CD4-positive, alpha-beta T cell treated with Interleukin-1 beta for 1 hour (primary cell): ENCODE measurements at places on chromosomes 5 and 9.

- DNase-seq = peak; percentile 12
These were observed 13.1 kb upstream of the HSD17B4 start for GRCh38 chr5:119439140-119439631.

DNA sequence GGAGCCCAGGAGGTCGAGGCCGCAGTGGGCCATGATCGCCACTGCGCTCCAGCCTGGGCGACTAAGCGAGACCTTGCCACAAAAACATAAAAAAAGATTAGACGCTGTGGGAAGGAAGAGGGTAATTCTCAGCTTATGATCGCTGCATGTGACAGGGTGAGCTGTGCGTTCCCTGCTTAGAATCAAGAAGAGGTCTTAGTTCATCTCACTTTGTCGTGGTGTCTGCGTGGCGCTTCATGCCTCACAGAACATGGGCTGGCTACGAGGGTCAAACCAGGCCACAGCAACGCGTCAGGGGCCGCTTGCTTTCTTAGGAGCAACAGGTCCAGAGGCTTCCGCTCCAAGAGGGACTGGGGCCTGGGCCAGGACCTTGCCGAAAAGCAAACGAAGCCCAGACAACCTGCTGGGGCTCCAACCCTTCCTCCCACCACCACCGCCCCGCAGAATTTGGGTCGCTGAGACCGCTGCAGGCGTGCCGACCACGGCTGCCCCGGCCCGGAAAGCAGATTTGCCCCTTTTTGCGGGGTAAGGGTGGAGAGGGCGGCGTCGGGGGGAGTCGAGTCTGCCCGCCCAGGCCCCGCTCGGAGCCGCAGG, 10.0 kb upstream of the GRIN1 start:
- DNase-seq = no peak

DNA sequence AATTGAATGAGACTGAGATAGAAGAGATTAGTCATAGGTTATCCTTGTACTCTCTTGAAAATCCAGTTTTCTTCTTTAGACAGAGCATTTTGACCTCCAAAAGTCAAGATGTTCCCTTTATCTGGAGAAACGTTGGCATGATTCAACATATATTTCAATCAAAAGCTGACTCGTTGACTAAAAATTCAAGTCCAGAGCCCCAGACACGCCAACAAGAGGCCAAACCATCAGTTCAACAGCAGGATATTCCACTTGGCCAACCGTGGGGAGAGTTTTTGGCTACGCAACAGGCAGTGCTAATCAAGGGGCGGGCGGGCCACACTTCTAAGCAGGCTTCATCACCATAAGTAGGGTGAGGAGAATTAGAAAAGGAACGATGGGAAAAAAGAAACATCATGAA, 119.1 kb downstream of the SLIT3 start:
- DNase-seq = no peak

GRCh38 chr9:100066539-100066938, 32.3 kb downstream of the ERP44 start:
- no peak for DNase-seq

GRCh38 chr9:105098370-105098769, 146.1 kb upstream of the SLC44A1 start:
- no peak for DNase-seq

GRCh38 chr5:169445191-169445590, 138.4 kb upstream of the SPDL1 start:
- DNase-seq = no peak

- DNase-seq = no peak
These were observed 75.5 kb downstream of the ISOC1 start for GRCh38 chr5:129170050-129170449.

- DNase-seq = peak; percentile 38
These were observed 6.1 kb upstream of the ZNF79 start for GRCh38 chr9:127418037-127418471.

GRCh38 chr9:84862810-84863287, 193.3 kb downstream of the NTRK2 start:
- no peak for DNase-seq

DNA sequence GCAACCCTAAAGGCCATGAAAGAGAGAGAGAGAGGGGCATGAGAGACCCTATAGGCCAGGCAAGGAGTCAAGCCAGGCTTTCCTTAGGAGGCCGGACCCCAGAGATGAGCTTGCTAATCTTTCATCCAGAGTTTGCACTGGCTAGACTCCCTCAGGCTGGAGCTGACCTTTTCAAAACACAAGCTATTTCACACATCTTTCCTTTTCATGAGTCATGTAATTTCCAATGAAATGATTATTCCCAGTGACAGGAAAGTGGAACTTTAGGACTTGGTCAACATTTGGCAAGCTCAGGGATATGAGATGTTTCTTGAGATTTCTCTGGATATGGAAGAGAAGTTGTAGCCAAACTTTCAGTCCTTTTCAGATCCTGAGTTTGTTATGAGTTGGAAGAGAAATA, 117.7 kb downstream of the TARS1 start:
- DNase-seq = no peak

DNA sequence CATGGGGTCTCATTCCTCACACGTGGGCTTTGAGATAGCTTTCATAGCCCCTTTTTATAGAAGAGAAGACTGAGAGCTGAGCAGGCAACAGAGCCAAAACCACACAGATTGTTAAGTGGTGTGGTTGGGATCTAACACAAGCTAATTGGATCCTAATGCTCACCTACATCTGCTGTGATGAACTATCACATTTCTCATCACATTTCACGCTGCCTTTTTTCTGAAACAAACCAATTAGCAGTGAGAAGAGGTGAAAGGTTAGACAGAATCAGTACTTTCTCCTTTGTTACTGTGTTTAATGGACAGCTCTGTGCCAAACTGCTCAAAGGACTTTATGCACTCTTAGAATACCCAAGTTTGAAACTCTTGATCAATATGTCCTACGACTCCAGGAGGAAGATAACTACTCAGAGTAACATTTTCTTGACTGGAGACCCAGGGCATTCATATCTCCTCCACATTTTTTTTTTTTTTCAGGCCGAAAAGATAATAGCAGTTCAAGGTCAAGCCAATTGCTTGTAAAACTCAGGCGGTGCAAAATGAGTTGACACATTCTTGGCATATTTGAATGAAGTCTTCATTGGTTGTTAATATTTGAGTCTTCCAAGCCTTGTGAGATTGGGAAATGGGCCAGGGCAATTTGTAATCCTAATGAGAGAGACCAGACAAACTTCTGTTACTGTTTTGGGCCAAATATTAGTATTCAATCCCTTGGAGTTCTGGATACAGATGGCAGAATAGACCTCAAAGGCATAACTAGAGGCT, 138.4 kb downstream of the KCTD16 start:
- DNase-seq = no peak

DNA sequence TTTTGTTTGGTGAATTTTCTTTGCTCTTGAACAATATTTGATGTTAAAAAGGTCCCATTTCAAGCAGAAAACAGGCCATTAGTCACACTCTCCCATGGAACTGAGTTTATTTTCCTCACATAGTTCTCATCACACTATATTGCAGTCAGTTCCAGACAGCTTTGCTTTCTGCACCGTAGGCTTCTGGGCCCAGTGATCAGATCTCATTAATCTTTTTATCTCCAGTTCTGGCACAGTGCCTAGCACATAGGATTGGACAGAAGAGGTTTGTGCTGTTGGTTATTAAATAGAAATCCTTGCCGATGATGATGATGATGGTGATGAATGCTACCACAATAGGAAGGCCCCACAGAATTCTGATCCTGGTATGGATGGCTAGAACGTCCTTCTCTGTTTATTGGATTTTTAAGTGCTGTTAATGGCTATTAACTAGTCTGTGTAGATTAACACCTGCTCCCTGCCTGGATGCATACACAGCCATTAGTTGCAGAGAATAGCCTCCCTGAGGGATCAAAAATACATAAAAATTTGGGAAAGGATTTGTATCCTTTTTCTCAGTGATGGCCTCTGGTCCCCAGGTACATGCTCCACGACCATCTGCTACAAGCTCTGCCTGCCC, 52.0 kb upstream of the NTRK2 start:
- DNase-seq = no peak

DNA sequence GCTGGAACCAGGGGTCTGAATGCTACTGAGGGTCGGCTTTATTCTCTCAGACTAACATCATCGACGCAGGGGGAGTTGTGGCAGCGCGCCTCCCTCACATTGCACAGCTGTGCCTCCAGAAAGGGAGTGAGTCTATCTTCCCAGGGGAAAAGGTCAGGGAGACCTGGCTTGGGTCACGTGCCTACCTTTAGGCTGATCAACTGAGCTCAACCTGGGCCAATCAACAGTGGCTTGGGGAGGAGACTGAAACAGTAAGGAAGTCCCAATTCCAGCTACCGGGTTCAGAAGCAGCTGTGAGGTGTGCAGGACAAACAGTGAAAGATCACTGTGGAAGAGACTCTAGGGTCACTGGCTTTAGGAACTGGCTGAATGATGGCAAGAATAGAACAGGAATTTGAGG, 14.3 kb downstream of the SNX30 start:
- no peak for DNase-seq

- no peak for DNase-seq
These were observed 65.0 kb downstream of the NSUN2 start for GRCh38 chr5:6567835-6568234.

- DNase-seq = peak; percentile 50
These were observed 32.7 kb upstream of the FSD1L start for GRCh38 chr9:105414947-105415661.

GRCh38 chr9:78598120-78598519, 301.2 kb downstream of the PSAT1 start:
- DNase-seq = no peak

- DNase-seq = no peak
These were observed 15.1 kb downstream of the GRAMD2B start for GRCh38 chr5:126438267-126438666.

- no peak for DNase-seq
These were observed 25.0 kb downstream of the SH3TC2 start for GRCh38 chr5:149037817-149038216.

DNA sequence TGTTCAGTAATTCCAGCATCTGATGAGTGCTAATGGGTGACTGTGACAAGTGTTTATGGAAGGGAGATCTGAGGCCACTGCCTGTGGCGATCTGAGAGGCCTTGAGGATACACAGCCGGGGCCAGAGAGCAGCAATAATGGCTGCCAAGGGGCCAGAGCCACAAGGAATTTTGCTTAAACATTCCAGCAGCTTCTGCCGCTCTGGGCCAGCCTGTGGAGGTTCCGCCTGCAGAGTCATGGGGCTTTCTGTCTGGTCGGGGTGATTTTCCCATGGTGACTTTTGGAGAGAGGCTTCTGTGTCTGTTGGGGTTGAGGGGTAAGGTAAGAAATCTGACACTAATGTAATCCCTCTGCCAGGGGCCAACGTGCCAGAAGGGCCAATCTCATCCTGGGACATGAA, 353.5 kb downstream of the ADAMTS6 start:
- DNase-seq = no peak

GRCh38 chr5:75438722-75439121, 72.7 kb downstream of the CERT1 start:
- no peak for DNase-seq

- DNase-seq = no peak
These were observed 62.1 kb downstream of the ARSB start for GRCh38 chr5:78922879-78923621.

- no peak for DNase-seq
These were observed 801.3 kb downstream of the DNAH5 start for GRCh38 chr5:13143214-13143613.

DNA sequence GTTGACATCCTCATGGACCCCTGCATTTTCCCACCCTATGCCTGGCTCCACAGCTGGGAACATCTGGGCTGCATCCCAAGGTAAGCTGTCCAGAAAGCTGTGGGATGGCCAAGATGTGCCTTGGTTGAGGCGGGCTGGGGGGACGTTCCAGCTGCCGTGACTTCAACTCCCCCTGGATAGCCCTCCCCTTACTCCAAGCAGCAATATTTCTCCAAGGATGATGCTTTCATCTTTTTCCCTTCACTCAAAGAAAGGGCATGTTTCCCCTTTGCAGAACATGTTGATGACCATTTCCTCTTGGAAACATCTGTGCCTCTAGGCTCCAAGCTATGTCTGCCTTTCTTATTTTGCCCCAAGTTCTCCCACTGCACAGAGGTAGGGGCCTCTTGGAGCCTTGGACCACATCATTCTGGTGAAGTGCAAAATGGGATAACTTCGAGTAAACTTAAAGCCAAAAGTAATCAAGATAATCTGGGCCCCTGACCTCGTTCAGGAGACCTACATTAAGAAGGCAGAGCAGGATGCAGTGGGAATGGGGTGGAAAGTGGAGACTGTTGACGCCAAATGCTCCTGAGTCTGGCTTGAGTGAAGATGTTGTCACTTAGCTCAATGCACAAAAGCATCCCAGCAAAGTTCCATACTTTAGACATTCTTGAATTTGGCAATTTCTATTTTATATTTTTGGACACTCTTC, 175.2 kb downstream of the GAS1 start:
- DNase-seq = no peak

GRCh38 chr5:140351609-140352334, 5.4 kb upstream of the HBEGF start:
- DNase-seq = peak; percentile 49

DNA sequence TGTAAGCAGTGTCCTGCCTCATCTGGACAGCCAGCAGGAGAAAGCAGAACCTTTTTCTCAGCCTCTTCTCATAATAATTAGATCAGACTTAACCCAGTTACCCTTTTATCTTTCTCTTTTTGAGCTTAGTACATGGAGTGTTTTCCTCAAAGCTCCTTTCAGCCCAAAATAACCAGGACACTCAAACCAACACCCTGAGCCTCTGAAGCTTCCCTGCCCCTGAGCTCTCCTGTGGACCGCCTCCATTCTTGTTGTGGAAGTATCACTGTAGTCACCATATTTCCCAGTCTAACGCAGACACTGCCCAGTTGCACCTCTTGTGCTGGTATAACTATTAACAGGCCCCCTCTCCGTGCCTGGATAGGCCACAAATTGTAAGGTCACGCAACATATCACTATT, 53.8 kb upstream of the ZNF622 start:
- no peak for DNase-seq

DNA sequence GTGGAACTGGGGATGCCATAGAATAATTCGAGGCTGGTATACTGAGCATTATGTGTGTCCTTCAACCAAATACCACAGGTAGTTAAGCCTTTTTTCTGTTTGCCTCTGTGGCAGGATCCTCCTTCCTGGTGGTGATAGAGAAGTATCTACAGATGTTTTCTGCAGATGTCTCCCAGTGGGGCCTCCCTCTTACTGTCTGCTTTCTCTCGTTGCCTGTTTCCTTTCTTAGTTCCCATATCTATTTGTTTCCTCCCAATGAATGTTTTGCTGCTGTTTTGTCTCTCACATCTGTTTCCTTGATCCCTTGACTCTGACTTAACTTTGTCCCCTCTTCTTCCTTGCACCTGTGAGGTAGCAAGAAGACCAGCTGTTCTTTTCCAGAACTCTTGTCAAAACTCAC, 130.9 kb upstream of the NUDT12 start:
- no peak for DNase-seq

- peak; percentile 57 for DNase-seq
These were observed 453.5 kb downstream of the RAB3C start for GRCh38 chr5:59036274-59036961.

GRCh38 chr9:135085830-135086546, 1.5 kb upstream of the OLFM1 start:
- DNase-seq = peak; percentile 13
